Stimulated activated CD8-positive, alpha-beta memory T cell treated with anti-CD3 and anti-CD28 coated beads, Interleukin-15, amount 100 ng/mL, for 4 hours (primary cell): ENCODE measurements at places on chromosomes 16 and 17.
A peak's percentile ranks its signal among the peaks of the same experiment; 100 is the strongest.

- DNase-seq = no peak
Measured at GRCh38 chr16:27566417-27566816, 16.5 kb downstream of the KATNIP start.

- DNase-seq = peak; percentile 50
Measured at GRCh38 chr17:78176548-78177025, 8.2 kb downstream of the SYNGR2 start.

GRCh38 chr17:9016941-9017552 lies 4.3 kb upstream of the NTN1 start:
- no peak for DNase-seq

DNA sequence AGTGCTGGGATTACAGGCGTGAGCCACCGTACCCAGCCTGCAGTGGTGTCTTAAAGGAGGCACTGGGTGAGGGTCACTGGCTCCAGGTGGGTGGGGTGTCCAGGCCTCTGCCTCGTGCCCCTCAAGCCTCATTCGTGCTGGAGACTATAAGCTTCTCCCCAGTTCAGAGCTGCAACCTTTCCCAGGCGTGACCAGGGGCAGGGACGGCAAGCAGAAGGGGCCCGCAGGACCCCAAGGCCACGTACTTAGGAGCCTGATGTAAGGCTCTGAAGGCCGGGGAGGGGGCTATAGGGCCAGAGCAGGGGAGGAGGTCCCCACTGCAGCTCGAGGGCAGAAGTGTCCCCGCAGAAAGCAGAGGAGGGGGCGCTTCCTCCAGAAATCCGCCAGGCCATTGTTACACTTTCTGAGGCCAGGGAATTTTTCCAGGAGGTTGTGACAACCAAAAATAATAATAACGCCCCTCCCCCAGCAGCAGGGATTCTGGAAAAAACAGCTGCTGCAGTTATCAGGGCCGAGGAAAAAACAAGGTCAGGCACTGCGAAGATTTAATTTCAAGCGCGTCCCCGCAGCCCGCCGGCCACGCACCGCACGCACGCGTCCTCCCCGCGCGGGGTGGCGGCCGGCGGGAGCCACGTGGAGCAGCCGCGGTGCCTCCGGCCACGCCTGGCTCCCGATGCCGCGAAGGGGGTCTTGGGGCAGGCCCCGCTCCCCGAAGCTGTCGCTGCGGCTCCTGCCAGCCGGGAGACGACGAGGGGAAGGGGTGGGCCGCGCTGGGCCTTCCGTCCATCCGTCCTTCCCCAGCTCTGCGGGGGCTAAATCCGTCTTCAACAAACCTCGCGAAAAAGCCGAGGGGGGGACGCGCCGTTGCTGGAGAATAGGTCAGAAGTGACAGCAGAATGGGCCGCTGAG lies 45.8 kb upstream of the SLC38A10 start:
- no peak for DNase-seq

GRCh38 chr17:7219812-7220592 lies at the start of the genes ACADVL and DLG4:
Gene ACADVL, plus strand, starts transcription at chr17:7219938. Its CDS starts 47 bp downstream, at chr17:7219985.
Gene DLG4, minus strand, starts transcription at chr17:7219836.
- peak; percentile 65 for DNase-seq

DNA sequence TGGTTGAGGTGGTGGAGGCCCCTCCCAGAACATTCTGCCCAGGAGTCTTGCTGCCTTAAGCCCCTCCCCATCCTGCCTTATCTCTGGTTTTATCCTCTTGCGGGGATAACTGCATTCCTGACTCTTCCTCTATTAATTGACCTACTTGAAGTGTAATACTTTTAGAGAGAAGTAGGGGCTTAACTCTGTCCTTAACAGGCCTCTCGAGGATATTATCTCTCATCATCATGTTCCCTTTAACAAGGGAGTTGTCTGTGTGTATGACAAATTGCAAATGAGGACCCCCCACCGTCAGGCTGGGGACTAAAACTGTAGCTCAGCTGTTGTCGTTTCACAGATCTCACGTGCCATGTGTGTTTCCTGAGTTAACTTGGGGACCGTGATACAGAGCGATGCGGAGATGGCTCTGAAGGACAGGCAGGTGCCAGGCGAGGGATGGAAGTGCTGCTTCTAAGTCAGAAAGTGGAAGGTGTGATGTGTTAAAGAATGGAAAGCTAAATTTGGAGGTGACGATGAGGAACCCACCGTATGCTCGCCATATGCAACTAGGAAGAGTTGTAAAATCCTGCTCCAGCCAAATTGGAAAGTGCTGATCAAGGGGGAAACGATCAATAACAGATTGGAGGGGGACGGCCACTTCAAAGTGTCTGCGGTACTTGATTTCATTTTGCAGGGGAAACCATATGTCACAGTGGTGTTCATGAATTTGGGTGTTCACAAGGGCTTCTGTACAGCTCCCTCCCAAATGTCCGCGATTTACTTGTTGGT lies 106.3 kb downstream of the RPTOR start:
- no peak for DNase-seq

GRCh38 chr16:79593074-79593531 lies 7.4 kb downstream of the MAF start:
- DNase-seq = no peak

DNA sequence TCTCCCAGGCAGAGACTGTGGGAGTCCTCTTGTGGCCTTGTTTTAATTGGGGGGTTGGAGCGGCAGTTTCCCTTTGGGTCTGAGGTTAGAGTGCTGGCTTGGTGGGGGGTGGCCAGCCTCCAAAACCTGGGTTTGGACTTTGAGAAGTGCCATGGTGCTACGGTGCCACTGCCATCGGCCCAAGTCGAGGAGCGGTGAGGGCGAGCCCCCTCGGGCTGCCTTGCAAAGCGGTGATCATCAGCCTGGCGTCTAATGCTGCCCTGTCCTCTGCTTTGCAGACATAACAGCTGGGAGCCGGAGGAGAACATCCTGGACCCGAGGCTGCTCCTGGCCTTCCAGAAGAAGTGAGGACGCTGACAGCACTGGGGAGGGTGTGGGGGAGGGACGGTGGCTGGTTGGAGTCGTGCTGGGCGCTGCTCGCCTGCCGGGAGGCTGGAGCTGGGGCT lies 1.2 kb downstream of the CBX2 start:
- no peak for DNase-seq

- no peak for DNase-seq
Measured at GRCh38 chr16:14309001-14309886, 238.1 kb downstream of the MRTFB start.

- DNase-seq = no peak
Measured at GRCh38 chr17:42702446-42702845, 20.1 kb downstream of the CNTNAP1 start.

GRCh38 chr16:28172336-28172735 lies 39.4 kb downstream of the XPO6 start:
- no peak for DNase-seq

- DNase-seq = no peak
Measured at GRCh38 chr17:79946352-79947231, 89.1 kb downstream of the TBC1D16 start.

DNA sequence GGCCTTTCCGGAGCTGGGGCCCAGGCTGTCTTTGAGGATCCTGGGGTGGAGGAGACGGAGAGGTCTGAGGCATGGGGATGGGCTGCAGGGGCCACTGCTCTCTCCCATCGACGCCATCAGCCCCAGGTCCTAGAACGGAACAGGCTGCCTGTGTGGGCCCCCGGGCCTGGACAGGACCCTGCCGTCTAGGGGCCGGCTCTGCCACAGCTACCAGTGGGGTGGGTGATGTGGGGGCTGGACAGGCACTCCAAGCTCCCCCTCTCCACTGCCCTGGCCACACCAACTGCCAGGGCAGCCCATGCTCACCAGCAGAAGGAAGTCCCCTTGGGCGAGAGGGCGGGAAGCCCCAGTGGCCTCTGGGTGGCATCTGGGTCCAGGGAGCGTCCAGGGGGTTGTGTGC lies 37.8 kb downstream of the ENGASE start:
- no peak for DNase-seq
